ENCODE measurements at places on chromosomes 2 and 18.

- no peak for DNase-seq
Observed at GRCh38 chr2:66428986-66429612, 5.8 kb upstream of the MEIS1 start.

DNA sequence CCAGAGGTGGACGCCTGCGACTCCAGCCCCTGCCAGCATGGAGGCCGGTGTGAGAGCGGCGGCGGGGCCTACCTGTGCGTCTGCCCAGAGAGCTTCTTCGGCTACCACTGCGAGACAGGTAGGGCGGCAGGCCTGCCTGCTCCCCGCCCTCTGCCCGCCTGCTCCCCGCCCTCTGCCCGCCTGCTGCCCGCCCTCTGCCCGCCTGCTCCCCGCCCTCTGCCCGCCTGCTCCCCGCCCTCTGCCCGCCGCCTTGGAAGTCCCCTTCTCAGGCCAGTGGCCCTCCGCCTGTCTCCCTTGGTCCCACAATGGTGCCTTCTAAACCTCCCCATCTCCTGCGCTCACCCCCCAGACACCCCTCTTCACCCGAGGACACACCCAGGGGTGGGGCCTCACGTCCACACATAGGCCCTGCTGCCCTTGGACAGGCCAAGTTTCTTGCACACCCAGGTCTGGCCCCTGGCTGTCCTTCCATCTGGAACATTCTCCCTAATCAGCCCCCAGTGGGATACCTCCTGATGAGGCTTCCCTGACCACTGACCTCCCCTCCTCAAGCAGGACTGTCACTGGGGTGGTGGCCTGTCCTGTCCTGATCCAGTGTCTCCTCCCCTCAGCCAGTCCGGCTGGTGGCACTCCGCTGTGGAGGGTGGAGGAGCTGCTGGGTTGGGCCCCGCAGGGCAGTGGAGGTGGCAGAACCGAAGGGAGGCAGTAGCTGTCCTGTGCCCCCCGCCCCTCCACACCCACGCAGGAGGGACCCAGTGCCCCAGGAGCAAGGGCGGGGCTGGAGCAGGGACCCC lies 37.9 kb downstream of the MTERF4 start:
- peak; percentile 72 for DNase-seq

DNA sequence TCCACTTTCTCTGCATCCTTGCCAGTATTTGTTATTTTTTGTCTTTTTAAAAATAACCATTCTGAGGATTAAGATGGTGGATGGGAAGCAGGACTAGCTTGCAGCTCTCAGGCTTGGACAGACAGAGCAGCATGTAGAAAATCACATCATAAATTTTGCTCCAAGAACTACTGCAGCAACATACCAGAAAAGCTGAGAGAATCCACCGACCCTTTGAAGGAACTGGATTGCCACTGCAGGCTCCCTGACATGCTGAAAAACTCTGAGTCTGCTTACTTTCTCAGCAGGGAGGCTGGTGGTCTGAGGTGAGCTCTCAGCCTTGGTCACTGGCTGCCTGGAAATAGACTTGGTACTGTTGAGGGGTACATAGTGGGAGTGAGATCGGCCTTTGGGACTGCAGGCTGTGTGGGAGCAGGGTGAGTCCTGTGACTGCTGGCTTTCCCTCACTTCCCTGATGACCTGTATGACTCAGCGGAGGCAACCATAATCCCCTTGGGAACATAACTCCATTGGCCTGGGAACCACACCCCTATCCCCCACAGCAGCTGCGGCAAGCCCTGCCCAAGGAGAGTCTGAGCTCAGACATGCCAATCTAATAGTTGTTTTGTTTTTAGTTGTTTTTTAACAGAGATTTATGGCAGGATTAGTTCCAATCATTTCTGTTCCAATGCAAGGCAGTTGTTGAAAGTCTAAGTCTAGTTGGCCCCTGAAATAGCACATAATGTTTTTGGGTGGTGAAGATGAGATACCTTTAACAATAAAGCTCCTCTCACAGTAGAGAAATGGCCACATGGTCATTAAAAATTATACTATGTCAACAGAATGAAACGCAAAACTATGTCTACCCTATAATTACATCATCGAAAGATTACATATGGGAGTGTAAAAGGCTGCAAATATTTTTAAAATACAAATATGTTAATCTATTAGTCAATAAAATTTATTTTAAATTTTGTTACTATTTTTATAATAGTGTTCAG lies 414.2 kb upstream of the CHAC2 start:
- no peak for DNase-seq

GRCh38 chr18:36331521-36331971 lies 34.0 kb downstream of the FHOD3 start:
- no peak for DNase-seq

DNA sequence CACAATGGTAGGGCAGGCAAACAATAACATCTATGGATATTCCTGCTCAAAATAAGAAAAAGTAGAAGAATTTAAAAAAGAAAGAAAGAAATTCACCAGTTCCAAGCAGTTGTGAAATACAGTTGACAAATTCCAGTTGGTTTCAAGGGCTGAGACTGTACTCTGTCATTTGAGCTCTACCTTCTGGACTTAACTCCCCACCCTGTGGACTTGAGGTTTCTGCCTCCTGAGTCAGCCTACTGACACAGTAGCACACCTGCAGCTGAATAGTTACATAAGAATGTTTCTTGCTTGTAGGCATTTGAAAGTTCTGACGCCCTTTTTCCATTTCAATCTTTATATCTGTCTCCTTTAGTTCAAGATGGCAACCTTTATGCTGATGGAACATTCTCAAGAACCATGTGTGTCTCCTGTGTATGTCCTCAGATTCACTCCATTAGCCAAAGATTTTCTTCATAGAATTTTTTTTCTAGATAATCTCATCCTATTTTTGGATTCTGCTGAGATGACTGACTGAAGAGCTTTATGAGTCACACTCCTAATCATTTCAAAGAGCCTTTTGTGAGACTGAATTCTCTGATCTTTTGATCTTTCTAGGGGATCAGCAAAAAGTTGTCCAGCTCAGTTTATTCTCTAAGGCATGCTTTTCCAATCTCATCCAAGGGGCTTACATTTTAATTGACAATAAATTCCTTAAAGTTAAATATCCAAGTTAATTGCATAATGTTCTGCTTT lies 19.1 kb downstream of the NETO1 start:
- no peak for DNase-seq

DNA sequence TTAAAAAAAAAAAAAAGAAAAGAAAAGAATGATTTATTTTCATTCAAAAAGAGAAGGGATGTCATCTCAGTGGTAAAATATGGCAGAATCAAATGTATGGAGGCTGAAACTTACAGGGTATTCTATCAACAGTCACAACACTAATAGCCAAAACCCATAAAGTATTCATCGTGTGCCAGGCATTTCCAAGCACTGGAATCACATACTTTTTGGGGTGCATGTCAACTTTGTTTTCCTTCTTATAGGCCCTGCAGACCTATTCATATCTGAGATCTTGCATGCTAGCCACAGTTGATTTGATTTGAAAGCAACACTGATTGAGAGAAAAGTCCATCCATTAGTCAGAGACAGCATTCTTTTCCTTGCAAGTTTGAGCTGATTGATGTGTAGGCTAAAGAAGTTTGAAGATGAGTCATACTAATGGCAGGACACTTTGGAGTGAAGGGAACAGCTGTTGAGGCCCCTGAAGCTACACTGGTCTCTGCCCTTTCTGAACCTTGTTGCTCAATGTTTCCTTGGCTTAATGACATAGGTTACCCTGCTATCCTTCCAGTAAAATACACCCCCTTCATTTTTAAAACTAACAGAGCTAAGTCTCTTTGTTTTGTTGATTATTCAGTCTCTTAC lies 22.0 kb downstream of the KATNAL2 start:
- DNase-seq = no peak

DNA sequence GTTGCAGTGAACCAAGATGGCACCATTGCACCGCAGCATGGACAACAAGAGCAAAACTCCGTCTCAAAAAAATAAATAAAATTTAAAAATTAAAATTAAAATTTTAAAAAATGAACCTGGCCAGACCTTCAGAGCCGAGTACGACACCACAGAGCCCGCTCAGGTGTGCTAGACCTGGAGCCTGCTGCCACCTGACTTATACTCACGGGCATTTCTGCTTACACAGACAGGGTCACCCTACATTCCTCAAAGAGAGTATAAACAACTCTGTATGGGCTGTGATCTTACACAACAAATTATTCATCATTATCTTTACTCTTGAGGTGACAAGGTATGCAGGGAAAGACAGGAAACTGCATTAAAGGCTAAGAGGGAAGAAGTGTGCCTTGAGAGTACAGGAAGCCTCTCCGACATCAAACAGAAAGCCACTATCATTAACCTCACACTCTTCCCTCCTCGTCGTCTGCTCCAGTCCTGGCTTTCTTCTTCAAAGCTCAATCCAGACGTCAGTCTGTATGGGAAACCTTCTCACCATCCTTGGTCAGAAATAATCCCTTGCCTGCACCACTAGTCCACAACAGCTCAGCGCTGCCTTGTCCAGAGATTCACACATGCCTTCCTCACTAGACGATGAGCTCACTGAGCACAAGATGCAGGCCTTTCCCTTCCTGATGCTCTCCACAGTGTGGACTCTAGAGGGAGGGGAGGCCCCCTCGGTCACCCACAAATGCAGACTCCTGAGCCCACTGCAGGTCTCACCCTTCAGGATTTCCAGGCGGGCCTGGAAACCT lies 56.2 kb downstream of the UXS1 start:
- no peak for DNase-seq

DNA sequence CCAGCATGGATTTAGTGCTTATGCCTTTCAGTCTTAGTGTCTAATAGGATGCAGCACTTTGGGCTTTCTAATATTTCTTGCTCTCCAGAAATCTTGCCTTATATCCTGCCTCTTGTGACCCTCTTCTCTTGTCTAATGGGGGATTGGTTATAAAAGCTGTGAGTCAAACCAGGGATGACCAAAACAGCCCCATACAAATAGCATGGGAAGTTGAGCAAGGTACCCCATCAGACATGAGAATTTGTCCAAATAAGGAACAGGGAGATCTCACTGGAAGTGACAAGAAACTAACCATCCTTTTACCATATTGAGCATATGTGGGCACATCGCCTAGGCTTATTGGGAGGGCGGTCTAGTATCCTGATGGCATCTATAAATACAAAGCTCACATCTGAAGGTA lies 78.8 kb upstream of the BZW1 start:
- no peak for DNase-seq

- no peak for DNase-seq
Observed at GRCh38 chr18:22705328-22705727, 227.8 kb upstream of the RBBP8 start.

- peak; percentile 81 for DNase-seq
Observed at GRCh38 chr2:216773072-216773471, 77.7 kb upstream of the IGFBP5 start.

GRCh38 chr2:41853427-41854191 lies 194.2 kb upstream of the PKDCC start:
- DNase-seq = peak; percentile 44

DNA sequence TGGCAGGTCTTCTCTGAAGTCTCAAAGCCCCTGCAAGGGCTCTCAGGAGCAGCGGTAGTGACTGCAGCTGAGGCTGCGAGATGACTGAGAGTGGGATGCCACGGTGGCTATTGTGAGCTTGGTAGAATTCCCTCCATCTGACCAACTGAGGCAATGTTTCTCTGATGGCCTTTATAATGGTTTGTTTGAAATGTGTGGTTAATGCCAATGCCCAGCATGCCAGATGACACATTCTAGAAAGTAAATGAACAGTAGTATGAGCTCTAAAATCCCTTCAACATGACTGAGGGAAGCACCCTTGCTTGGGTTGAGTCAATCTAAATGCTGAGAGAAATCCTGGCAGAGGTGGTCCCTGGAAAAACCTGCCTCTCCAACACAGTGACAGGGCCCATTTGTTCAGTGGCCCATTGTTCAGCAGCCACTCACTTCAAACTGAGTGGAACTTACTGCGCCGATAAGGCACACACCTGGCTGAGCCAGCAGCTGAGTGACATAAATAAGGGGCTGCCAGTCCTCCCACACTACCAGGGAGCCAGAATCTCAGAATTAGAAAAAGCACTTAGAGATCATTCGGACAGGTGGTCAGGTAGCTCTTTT lies 31.7 kb downstream of the SULT1C2 start:
- DNase-seq = no peak

DNA sequence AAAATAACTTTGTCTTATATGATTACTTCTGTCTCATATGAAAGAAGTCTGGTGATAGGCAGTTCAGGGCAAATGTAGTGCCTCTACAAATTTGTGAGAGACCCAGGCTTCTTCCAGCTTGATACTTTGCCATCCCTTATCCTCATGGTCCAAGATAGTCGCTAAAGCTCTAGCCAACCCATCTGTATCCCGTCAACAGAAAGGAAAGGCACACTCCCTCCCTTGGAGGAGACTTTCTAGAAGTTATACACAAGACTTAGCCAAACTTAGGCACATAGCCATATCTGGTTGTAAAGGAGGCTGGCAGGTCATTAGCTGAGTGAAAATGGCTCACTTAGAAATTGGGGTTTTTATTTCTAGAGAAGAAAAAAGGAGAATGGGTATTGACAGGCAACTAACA lies 14.3 kb upstream of the EHBP1 start:
- DNase-seq = no peak

- DNase-seq = peak; percentile 11
Observed at GRCh38 chr2:42492691-42493467, 903 bp downstream of the KCNG3 start.

Measured in posterior cingulate gyrus (tissue), 11 donors.